Stimulated activated CD4-positive, alpha-beta T cell treated with anti-CD3 and anti-CD28 coated beads, Interleukin-15, amount 100 ng/mL, for 48 hours (primary cell): ENCODE measurements at places on chromosomes 7 and 10.

DNA sequence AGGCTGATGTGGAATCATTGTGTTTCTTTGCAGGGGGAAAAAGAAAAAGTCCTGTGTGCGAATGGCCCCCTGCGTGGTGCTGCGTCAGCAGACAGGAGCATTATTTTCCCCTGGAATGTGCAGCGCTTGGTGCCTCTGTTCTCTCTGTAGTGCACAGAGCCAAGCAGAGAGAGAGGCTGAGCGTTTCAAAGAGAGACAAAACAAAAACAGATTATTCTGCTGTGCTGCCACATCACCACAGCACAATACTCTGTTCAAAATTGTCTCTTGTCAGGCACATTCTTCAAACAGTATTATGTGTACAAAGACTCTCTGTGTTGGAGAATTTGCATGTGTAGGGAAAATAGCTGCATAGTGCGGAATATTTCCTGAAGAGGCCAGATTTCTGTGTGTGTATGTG lies 609.0 kb downstream of the SDK1 start:
- DNase-seq: no peak

- no peak for DNase-seq
Measured at GRCh38 chr7:92765725-92766124, 70.6 kb downstream of the CDK6 start.

GRCh38 chr7:28749638-28750037 lies 208.5 kb downstream of the TRIL start:
- DNase-seq: no peak

DNA sequence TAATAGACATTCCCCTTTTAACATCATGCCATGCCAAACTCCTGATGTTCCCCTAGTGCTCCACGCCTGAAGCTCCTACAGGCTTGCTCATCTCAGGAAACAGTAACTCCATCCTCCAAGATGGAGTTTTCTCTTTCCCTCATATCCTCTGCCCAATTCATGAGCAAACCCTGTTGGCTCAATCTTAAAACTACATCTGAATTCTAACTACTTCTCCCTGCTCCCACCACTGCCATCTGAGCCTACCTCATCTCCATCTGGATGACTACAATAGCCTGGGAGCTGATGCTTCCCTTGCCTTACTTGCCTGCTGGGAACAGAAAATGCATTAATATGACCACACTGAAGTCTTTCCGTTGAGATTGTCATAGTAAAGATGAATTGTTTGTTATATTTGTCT lies 271.7 kb upstream of the MKLN1 start:
- DNase-seq: no peak

DNA sequence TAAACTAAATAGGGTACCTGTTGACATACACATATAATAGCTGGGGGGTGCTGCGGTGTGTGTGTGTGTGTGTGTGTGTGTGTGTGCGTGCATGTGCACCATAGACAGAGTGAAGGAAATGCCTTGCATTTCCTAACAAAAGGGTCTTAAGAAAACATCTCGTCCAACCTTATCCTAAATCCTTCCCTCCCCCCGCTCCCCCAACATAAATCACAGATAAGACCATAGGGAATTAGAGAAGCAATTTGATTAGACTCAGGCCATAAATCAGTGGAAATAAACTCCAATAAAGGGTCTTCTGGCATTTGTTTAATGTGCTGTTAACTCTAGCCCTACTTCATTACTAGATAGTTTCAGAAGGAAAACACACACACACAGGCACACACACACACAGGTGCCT lies 148.5 kb downstream of the PPP1R17 start:
- no peak for DNase-seq

DNA sequence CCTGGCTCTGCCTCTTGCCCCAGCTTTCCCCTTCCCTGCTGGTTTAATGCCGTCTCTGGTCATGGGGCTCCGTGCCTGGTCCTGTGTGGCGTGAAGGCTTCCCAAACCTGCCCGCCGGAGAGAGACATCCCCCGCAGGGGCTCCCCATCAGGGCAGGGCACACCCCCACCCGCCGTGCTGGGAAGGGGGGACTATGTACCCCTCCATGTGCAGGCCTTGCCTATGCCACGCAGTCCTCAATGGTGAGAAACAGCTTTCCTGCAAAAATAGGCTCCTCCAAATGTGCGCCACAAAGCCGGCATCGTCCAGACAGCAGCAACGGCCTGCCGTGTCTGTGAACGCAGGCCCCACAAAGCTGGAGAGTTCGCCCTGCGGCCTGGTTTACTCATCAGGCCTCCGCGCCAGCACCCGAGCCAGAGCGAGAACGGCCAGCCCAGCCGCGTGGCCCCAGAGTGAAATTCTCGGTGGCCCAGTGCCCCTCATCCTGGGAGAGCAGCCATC lies 313.4 kb downstream of the DNAJB6 start:
- no peak for DNase-seq

GRCh38 chr10:8338177-8338766 lies 283.8 kb downstream of the GATA3 start:
- no peak for DNase-seq

- DNase-seq: peak; percentile 4
Measured at GRCh38 chr7:18352339-18353255, 143.0 kb upstream of the HDAC9 start.

DNA sequence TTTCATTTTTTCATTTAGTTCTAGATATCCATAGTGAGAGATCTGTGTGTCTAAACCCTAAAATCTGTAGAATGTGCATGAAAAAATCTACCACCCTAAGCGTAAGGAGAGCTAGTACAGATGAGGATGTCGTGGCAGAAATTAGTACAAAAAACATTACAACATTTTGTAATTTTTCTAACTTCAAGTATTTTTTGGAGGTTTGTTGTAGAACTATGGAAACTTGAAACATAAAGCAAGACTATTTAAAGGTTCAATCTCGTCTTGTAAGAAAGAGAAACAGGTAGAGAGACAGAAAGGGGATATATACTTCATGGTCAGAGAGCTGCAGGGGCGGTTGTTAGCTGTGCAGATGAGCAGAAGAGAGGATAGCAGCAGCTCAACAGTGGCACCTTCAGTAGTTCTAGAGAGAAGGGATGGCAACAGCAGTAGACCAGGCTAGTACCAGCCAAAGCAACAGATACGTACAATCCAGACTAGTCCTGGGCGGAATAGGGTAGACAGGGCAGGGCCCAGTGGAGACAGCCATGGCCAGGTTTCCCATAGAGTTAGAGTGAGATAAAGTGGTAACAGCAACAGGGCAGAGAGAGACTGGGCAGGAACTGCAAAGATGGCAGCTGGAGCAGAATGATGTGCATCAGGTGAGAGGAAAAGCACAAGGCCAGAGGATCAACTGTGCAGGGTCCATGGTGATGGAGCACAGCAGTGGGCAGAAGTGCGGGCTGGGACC lies 145.2 kb downstream of the FRMD4A start:
- peak; percentile 49 for DNase-seq

GRCh38 chr10:127903789-127904188 lies 3.1 kb upstream of the PTPRE start:
- DNase-seq: no peak

- DNase-seq: no peak
Measured at GRCh38 chr10:24119896-24120295, 89.0 kb upstream of the KIAA1217 start.

- no peak for DNase-seq
Measured at GRCh38 chr10:24568042-24568441, 155.6 kb downstream of the ARHGAP21 start.

DNA sequence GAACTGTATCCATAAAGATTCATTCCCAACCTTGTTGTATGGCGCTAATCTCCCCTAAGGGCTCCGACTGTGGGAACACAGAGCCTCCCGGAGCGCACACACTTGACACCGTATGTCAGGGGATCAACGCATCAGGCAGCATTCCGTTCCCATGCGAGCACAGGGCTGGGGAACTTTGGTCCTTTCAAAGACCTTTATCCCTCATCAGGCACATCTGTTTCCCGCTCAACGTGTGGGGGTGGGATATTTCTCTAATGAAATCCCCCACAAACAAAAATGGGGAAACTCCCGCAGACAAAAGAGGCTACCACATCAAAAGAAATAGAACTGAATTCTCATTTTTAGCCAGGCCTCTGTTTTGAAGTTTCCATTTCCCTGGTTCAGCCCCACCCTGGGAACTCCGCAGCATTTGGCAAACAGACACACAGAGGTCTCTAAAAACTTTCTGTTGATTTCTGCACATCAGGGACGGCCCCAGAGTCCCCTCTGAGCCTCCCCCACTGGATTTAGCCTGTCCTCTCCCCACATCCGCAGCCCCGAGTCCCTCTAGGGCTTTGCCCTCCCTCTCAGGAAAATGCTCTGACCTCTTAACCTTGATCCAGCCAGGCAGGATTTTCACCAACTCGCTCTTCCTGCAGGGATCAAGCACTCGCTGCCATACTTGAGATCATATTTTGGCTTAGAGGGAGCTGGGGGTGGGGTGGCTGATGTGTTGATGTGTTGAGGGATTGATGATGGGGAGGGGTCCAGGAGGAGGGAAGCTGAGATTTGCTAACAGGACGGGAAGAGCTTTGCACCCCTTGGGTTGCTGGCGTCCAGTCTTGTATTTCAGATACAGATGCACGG lies 6.6 kb downstream of the CPA5 start:
- no peak for DNase-seq

GRCh38 chr7:144786079-144786478 lies 49.8 kb downstream of the TPK1 start:
- no peak for DNase-seq

DNA sequence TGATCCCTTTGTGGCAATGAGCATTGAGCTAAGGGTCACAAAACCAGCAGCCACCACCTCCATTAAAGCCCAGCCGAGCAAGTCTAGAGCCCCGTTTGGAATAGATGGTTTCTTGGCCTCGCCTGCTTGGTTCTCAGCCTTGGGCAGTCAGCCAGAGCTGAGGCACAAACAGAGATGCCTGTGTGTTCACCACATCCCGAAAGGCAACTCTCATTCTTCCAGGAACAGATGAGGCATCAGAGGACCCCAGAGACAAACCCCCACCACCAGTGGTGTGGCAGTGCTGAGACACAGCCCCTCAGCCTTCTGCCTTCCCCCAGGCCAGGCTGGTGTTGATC lies 203.3 kb upstream of the ZMIZ1 start:
- no peak for DNase-seq

DNA sequence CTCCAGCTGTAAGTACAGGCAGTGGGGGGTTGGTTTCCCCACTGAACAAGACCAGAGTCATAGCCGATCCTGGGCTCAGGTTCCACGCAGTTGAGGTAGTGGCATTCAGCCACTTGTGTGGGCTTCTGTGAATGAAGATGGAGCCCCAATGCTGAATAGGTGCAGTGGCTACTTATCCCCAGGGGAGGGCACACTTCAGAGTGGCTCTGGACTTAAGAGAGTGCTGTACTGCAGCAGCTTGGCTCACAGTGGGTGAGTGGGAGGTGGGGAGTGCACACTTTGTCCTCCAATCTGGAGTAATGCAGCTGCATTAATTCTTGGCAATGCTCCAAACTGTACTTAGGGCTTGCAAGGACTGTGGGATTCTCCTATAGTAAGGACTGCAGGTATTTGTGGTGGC lies 81.9 kb downstream of the BUB3 start:
- no peak for DNase-seq

DNA sequence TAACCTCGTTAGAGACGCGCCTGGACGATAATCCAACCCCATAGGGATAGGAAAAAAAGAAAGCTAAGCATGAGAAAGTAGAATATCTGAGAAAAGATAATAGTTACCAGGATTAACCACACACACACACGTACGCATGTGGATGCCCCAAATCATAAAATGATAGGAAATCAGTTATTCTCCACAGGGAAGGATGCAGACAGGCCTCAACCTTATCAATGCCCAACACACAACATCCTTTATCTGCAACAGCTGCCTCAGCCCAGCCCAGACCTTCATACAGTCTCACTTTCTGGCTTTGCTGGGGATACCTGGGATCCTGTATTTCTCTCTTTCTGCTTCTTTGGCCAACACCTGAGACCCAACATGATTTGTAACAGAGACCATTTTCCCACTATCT lies 123.0 kb downstream of the NOC3L start:
- no peak for DNase-seq

- DNase-seq: no peak
Measured at GRCh38 chr10:91077549-91078071, 142.9 kb upstream of the PCGF5 start.

DNA sequence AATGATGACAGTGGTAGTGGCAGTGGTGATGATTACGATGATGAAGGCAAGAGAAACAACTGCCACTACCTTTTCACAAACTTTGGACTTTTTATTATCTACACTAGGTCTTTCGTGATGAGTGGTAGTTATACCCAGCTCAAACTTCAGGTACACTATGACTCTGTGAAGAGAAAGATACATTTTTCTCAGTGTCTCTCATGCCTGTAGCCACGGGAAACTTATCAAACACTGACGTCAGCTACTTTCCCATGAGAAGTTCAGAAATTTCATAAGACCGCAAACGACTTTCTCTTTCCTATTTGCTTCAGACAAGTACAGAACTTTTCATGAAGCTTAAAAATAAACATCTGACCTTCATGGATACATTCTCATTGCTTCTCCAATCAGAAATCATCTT lies 57.0 kb downstream of the CALD1 start:
- no peak for DNase-seq

- no peak for DNase-seq
Measured at GRCh38 chr7:80967917-80968297, 49.1 kb upstream of the SEMA3C start.

- DNase-seq: no peak
Measured at GRCh38 chr7:51077987-51078370, 238.6 kb downstream of the COBL start.

DNA sequence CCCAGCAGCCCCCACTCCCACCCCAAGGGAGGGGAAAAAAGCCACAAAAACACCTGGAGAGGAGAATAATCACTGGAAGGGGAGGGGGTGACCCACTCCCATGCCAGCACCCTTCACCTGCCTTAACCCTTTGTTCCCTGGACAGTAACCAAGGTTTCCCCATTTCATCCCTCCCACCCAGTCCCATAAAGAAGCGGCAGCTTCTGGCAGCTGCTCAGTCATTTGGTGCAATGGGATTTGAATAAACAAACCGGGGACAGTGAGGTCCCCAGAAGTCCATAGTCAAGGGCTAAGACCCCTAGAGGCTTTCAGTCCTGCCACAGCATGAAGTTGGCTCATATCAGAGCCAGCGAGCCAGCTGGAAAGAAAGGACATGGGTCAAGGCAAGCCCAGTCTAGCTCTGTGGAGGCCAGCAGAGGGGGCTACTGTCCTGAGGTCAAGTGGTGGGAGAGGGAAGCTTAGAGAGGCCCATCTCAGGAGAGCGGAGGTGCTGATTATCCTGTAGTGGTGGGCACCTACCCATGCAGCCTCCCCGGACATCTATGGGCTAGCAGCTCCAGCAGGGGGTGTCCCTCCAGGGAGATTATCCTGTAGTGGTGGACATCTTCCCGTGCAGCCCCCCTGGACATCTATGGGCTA lies 58.9 kb upstream of the LBX1 start:
- DNase-seq: no peak
